ENCODE measurements at places on chromosomes 12 and 14. TPM values are rescaled to one million over a fixed set of nuclear protein-coding genes. Genes with fewer than 3 reads are reported as not detected.

GRCh38 chr14:24155100-24155499, 6.0 kb upstream of the IRF9 start:
- no peak for DNase-seq

The SLCO1C1 gene
- 0.28 TPM for total RNA-seq

DNA sequence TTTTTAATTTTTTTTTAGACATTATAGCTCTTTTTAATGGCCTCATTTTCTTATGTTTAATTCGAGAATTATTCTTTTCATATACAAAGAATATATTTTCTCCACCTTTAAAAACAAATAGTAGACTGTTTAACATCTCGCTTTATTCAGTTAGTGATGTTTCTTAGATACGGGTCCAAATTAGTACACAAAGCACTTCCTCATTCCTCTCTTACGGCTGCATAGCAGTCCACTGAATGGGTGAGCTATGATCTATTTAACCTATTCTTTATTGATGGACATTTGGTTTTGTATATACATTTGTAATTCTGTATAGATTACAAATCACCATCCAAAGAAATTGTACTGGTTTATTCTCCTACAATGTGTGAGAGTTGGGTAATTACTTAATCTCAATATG, 8.3 kb upstream of the GPR162 start:
- no peak for DNase-seq

The GDF3 gene
- not detected for total RNA-seq

DNA sequence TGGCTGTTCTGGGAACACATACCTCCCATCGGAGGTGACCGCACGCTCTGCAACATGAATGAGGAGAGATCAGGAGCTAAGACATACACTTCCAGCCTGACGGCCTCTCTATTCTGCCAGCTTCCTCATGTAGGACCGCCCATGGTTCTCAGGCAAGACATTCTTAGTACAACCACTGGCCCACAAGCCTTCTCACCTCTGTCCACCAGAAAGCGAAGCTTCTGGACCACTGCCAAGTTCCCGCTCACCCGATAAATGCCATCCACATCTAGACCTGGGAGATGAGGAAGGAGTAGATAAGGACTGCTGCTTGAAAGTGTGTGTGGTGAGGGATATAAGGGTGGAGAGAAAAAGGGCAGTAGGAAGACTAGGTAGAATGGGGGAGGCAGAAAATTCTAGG, 5.2 kb downstream of the ARHGAP9 start:
- peak; percentile 55 for DNase-seq

- no peak for DNase-seq
These were observed 6.1 kb downstream of the ARMH4 start for GRCh38 chr14:58145936-58146335.

The B4GALNT3 gene
- total RNA-seq: 4.4 TPM

DNA sequence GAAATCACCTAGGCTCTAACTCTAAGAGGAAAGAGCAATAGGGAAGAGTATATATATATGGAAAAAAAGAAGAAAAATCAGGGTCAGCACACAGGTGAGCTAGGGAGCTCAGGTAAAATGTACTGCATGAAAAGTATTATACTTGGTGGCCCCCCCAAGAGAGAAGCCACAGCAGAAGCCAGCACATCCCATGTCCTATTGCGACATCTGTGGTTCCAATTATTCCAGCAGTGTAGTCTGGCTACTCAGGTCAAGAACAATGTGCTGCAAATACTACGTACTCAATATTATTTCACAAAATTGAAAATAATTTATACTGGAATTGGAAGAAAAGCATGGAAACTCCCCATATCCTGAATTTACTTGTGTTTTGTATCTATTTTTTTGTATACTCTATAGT, 85.5 kb downstream of the CEP83 start:
- no peak for DNase-seq

- peak; percentile 47 for DNase-seq
These were observed 5.7 kb upstream of the TNS2 start for GRCh38 chr12:53044052-53044581.

- DNase-seq: no peak
These were observed 6.2 kb upstream of the ZDHHC17 start for GRCh38 chr12:76757694-76758093.

The CACNA2D4 gene
- 3.1 TPM for total RNA-seq

DNA sequence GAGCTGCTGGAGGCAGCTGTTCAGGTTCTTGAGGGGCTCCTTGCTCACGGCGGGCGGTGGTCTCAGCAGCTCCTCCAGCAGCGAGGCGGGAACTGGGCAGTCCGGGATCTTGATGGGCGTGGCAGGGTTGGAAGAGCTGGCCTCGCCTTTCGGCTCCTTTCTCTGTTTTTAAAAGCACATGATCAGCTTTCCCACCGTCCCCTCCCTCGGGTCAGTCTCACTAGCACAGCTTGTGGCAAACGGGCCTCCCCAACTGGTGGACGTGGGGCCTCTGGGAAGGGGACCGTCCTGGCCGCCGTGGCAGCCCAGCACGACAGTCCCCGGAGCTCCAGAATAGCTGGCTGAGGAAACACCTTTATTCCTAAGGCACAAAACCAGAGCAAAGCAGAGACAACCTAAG, 12.5 kb upstream of the ANKLE2 start:
- no peak for DNase-seq

The HOXC9 gene
- not detected for total RNA-seq

DNA sequence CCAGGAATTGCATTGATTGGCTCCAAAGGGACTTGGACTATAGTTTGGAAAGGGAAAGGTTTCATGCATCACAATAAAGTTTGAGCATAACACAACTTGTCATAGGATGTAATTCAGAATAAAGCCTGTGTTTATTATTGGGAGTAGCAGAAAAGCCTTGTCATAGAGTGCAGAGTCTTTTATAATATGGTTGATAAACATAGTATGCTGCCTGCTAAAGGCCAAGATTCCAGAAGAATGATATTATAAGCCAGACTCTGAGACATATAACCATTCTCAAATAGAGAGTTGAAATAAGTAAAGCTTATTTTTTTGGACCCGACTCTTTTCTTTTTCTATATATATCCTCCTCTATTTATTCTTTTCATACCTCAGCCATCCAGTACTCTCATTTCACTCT, 207.3 kb downstream of the LRIG3 start:
- DNase-seq: no peak

GRCh38 chr14:104130974-104131651, 7.3 kb upstream of the KIF26A start:
- peak; percentile 81 for DNase-seq

GRCh38 chr12:38906482-38907200, 1.2 kb upstream of the CPNE8 start:
- peak; percentile 93 for DNase-seq

GRCh38 chr12:112974904-112975303, 3.4 kb upstream of the OAS2 start:
- DNase-seq: no peak

DNA sequence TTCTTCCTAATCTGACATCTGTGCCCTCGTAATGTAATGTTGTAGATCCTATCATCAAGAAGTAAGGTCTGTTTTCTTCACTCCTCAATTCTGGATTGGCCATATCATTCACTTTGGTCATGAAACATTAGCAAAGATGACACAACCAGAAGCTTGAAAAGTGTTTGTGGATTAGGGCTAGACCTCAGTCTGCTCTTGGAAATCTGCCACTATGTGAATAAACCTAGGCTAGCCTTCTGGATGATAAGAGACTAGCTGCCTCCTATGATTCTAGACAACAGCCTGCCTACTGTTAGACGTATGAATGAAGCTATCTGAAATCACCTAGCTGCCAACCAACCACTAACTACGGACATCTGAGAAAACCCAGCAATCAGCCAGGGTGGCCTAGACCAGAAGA, 38.7 kb upstream of the LYZ start:
- DNase-seq: no peak

DNA sequence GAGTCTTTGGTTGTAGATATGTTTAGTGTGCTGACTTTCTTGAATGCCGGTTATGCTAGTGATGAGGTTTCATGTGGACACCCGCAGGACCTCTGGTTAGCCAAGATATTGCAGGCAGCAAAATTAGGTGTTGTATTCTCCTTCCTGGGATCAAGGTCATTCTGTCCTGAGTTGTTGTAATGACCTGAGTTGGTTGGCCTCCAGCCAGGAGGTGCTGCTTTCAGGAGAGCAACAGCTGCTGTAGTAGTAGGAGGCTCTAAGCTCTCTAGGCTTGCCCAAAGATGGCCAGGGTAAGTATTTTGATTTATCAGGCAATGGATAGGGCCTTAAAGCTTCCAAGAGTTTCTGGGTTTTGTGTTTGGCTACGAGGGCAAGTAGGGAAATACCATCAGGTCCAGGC, 56.0 kb upstream of the BDKRB2 start:
- DNase-seq: no peak

The ACTR10 gene
- total RNA-seq: 19.8 TPM

DNA sequence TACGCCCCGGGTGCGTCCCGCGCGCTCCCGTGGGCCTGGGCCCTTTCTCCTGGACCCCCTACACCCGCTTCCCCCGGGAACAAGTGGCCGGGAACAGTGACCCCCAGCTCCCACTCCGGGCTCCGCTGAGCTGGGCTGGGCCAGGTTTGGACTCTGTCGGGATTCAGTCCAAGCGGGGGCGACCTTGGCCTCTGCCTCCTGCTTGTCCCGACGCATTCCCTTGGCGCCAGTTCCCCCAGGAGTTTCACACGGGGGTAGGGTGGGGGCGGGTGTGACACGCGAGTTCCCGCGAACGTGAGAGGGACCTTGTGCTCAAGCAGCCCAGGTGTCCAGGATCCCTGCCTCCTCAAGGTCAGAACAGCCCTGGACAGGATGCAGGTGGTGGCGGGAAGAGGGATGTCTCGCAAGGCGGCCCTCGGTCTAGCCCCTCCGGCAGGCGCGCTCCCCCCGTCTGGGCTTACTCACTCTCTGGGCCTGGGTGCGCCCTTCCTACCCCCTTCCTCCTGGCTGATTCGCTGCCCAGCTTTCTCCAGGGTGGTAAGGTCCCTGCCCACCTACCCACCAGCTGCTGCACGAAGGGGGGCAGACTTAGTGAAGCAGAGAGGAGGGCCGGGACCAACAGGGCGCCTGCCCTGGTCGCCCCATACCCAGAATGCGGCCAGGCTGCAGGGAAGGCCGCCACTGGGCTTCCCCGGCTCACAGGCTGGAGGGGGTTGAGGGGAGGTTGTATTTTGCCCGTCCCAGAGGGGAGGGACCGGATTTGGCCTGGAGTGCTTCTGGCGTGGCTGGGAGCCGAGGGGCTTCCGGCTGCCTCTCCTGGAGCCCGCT, 862 bp downstream of the CRIP2 start:
- DNase-seq: no peak

DNA sequence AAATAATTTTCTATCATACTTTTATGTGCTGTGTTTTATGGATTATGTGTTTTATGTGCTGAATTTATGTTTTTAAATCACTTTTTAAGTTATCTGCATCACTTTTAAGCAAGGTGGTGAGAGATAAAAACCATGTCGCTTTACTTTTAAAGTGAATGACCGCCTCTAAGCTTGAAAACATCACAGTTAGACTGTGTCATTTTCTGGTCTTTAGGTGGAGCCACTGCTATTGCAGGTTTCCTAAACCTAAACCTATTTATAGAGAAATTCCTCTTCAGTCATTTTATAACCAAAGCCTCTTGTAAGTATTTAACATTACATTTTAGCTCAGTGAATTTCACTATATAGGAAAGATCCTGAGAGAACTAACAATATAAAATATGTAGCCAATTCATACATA, 21.0 kb upstream of the MDM2 start:
- no peak for DNase-seq

The PDE3A gene
- total RNA-seq: 16.5 TPM

- DNase-seq: no peak
These were observed 157.1 kb upstream of the CCND2 start for GRCh38 chr12:4116251-4117111.

- DNase-seq: no peak
These were observed 8.7 kb downstream of the LRP1-AS start for GRCh38 chr12:57138526-57139272.

DNA sequence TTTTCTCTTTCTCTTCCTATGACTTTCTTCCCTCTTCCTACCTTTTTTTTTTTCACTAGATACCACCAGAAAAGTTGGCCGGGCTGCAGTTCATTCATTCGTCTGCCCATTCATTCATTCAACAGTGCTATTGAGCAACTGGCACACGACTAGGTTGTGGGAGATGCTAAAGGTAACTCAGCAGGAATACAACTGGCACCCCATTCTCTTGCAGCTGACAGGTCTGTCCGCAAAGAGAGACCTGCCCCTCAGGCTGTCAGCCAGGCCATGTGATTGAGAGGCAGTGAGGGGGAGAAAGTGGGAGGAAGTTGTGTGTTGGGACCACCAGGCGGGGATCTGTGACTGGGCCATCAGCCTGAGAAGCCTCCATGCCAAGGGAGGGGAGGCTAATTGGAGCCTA, 105.2 kb downstream of the TSPAN9 start:
- no peak for DNase-seq

DNA sequence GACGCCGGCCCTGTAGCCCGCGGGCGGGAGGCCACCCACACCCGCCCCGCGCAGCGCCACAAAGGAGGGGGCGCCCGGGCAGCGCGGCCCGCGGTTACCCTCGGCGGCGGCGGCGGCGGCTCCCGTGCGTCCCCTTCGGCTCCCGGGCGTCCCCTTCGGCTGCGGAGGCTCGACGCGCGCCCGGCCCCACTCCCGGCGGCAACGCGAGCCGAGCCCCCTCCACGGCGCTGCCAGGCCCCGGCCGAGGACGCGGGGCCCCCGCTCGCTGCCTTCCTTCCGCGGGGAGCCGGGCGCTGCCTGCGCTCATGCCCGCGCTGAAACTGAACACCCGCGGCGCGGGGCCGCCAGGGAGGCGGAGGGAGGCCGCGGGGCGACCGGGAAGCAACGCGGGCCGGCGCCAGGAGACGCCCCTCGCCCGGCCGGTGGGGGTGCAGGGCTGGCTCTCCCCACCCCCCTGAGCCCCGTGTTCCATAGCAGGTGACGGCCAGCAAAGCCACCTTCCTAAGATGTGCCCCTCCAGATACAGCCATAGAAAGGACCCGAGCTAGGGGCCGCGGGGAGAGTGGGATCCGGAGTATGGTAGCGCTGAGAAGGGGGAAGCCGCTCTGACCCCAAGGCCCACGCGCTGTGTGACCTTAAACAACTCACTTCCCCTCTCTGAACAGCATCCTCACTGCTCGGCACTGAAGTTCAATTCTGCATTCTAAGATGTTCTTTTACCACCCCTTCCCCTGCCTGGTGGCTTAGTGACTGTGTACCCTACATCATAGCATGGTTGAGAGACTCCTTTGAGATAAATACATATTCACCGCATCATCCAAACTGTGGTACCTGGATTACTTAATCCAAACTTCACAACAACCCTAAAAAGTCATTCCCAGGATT, 42.8 kb downstream of the KDM2B start:
- peak; percentile 75 for DNase-seq

DNA sequence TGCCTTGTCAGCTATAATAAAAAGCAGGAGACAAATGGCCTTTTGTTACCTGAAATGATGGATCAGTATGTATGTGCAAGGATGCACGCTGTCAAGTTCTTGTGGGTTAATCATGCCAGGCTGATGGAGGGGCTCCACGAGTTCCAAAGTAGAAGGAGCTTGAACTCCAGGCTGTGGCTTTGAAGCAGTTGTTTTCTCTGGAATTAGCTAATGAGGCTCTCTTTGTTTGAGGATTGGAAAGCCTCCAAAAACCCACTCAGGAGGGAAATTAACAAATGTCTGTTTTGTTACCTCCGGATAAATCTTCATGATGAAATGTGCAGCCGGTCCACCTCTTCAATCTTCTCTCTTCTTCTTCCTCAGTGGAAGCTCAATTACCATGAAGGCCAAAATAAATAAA, 605.5 kb downstream of the DIO2 start:
- no peak for DNase-seq

GRCh38 chr12:51827925-51828818, 20.3 kb downstream of the FIGNL2 start:
- DNase-seq: no peak

The ACACB gene
- 28.9 TPM for total RNA-seq

The PKP2 gene
- total RNA-seq: 12.4 TPM

- no peak for DNase-seq
These were observed 60.6 kb downstream of the SPRING1 start for GRCh38 chr12:116677202-116677661.

- peak; percentile 71 for DNase-seq
These were observed 48.3 kb downstream of the TTLL5 start for GRCh38 chr14:75709207-75709812.

All from pancreas (tissue), 10 donors.